Umbilical cord (tissue), 2 donors: ENCODE measurements at places on chromosomes 11 and 22.

DNA sequence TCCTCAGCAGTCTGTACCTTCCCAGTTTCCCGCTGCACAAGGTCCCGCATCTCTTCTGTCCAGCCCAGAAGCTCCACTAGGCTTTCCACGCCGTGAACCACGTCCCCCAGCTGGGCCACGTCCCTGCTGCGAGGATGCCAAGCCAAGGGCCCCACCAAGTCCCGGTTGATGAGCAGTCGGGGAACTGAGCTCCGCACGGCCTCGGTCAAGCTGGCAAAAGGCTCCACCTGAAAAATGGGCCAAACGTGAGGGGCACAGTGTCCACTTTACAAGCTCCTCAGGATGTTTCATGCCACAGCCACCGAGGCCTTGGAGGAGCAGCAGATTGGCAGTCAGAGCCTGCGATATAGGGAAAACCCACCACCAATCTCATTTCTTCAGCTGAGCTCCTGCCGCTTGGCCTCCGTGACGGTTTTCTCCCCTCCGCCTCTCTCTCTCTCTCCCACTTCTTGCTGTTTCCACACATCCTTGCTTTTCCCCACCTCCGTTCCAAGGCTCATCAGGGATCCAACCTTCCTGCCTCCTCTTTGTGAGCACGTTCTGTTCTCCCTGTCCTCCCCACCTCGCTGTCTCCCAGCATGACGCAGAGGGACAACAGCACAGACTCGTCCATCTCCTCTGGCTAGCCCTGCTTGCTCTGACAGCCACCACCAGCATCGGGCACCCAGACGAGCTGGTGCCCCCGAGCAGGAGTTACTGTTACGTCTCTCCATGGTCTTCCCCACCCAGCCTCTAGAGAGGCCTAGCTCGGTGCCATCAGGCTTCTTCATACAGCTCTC is 11.5 kb downstream of the RIC8A start:
- no peak for DNase-seq

DNA sequence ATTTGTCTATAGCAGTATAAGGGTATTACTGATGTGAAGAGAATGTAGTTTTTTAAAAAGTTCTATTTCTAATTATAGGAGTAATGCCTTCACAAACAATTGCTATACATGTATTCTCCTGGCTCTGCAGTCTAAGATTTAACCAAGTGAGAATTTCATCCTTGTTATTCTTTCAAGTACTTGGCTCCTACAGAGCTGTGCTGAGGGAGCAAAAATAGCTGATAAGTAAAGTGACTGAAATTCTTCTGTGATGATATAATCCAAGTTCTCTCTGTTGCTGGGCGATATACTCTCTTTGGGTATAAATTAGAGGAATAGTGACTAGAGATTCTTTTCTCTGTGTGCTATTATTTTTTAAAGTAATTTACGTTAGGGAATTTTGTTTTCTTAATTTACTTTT is 68.0 kb downstream of the PGR start:
- peak; percentile 54 for DNase-seq

GRCh38 chr11:46006418-46007070 is 84.1 kb downstream of the LARGE2 start:
- DNase-seq: peak; percentile 83

DNA sequence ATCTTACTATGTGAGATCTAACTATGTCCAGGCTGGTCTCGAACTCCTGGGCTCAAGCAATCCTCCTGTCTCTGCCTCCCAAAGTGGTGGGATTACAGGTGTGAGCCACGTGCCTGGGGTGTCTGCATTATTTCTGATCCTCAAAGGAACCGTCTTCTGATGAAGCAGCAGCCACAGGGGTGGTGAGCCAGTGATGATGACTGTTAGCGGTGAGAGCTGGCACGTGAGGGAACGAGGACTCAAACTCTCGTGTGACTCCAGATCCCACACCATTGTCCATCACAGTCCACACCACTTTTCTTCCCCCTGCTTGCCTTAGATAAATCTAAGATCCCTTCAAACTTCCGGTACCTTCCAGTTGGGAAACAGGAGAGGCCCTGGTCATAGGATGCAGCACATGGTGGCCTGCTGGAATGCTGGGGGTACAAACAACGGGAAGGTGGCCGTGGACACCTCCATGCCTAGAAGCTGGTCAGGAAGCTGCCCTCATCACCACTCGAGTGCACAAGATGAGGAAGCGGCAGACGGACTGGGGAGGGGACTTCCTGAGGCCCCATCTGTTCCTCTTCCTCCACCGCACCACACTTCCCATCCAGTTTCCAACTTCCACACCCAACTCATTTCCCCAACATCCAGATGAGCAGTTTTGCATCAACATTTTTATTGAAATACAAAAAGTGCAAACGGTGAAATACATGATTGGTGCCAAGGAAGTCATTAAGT is 23.8 kb downstream of the ARHGAP1 start:
- no peak for DNase-seq

- DNase-seq: no peak
Measured at GRCh38 chr22:30045494-30045887, 34.8 kb upstream of the HORMAD2 start.

DNA sequence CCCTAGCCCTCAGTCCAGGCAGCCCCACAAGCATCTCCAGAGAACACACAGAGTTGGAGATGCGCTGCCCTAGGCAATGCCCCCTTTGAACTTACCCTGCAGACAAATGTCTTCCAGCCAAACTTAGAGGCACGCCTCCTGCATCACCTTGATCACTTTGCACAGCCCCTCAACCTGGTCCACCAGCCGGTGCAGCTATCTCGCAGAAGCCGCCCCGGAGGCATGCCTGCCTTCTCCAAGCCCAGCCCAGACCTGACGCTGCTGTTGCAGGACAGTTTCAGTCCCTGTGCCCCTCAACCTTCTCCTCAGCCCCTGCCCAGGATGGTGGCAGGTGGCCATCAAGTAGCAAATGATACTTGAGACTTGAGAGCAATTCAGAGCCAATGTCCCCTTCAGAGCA is 16.7 kb upstream of the POU2AF1 start:
- DNase-seq: no peak

DNA sequence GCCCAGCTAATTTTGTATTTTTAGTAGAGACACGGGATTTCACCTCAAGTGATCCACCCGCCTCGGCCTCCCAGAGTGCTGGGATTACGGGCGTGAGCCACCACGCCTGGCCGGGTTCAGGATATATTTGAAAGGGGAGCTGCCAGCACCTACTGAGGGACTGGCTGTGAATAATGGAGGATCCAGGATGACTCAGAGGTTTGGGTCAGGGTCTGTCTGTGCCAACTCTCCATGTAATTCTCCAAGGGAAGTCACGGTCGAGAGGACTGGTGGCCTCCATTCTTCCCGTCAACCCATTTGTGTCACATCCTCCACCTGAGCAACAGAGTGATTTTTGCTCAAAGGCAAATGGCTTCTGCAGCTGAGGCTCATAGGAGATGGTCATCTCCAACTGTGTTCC is 3.6 kb upstream of the ARRB1 start:
- DNase-seq: no peak

DNA sequence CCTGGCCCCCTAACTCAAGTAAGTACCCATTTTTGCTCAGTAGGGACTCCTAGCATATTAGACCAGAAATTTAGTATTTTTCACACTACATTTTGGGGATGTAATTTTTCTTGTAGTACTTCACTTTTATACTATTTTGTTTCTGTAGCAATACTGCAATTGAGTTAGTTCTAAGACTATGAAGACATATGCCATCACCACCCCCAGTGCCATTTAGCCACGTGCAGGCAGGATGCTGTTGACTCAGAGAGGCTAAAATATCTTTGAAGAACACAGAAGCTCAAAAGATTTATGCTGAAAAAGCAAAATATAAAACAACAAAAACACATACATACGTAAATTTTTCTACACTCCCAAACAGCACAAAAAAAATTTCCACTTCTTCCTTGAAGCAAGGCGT is 29.1 kb upstream of the DLAT start:
- DNase-seq: no peak

DNA sequence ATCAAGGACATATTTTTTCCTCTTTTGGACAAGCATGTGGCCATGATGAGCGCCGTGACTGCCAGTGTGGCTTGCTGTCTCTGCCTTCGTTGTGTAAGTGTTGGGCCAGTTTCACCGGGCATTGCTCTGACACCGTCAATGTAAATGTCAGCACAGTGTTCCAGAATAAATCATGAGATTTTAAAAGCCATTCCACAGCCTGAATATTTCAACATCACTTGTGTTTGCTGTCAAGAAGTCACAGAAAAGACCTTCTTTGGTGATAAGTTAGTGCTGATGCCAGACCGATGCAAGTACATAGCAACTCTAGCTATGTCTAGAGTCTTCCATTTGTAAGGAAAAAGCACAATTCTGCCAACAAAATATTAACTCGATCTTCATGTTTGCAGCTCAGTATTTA is 467.8 kb downstream of the TBC1D22A start:
- DNase-seq: no peak

- no peak for DNase-seq
Measured at GRCh38 chr22:18012531-18012930, 11.8 kb downstream of the MICAL3 start.

DNA sequence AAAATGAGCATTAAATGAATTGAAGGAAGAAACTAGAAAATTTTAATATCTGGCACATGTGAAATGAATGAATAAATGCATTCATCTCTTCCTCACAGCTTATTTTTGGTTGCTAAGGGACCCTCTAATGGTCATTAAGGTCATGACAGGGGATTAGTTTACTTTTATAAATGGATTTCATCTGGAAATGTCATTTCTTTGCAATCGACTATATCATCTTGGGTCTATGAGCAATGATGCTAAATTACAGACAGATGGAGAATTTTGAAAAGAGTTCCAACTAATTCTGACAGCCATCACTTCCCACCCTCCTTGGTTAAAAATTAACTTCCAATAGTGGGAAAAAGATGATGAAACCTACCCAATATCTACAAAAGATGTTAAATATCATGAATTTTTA is 98.0 kb downstream of the KIF18A start:
- DNase-seq: no peak

DNA sequence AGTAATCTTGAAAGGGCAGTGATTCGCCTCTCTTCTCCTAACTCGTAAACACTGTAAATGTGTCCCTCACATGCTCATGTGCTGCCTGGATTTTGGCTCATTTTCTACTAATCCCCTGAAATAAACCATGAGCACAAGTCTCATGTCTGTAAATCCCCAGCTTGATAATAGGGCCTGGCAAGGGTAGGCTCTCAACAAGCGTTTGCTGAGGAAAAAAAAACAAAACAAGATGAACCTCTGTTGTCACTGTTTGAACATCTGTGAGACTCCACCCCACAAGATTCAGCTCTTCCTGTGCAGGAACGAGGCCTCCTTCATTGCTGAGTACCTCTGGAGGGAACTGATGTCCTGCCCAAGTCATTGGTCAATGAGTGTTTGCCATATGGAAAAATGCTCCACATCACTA is 4.5 kb upstream of the CYB5R2 start:
- peak; percentile 99 for DNase-seq

DNA sequence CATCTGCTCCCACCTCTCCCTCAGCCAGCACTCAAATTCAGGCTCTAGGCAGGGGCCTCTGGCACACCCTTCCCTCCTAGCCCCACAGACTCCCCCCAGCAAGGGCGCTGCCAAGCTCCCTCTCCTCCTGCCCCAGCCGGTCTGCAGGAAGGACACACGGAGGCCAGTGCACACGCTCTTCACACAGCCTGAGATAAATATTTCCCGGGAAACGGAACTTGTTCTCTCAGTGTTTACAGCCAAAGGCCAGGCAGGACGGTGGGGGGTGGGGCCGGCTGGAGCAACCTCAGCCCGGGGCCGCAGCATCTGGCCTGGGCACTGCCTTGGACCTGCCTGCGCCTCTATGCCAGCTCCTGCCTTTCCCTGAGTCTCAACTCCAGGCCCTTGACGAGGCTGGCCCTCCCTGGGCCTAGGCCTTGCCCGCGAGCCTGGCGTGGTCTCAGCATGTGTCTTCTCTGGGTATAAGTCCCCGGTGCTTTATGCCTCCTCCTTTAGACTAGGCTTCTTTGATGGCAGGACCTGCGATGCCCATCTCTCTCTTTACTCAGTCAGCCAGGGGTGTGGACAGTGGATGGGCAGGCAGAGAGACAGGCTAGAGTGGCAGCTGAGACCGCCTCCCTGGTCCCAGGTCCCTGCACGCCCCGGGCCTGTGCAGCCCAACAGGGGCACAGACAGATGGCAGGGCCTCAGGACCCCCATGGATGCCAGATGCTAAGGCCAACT is 48.4 kb downstream of the PDE2A start:
- peak; percentile 72 for DNase-seq

- DNase-seq: no peak
Measured at GRCh38 chr11:45662096-45662664, 3.2 kb downstream of the CHST1 start.

- peak; percentile 20 for DNase-seq
Measured at GRCh38 chr11:132125988-132126871, 755.8 kb downstream of the NTM start.

DNA sequence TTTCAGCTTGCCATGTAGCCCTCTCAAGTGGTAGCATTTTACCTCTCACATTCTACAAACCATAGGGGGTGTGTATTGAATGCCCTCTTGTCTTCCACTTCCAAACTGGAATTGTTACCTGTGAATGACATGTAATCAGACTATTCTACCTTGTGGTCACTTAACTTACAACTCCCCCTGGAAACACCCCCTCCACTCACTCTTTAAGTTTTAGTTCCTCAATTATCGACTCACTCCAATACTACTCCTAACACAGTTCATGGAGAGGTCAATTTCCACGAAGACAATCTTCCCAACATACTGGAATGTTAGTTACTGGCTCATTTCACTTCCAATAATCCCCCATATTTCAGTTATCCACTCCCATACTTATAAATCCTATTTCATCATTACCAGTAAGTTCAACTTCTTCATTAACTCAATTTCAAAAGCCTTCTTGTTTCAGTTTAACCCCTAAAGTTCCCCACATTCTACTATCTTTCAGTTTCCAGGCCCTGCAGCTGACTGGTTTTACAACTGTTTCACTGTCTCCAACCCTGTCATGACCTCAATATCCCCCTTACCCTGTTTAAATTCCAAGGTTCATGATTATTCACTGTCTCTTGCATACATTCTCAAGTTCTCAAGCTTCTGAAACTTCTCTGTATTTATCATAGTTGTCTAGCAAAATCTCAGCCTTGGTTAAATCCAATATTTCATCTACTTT is 92.5 kb downstream of the C11orf87 start:
- DNase-seq: no peak

GRCh38 chr11:79249295-79249993 is 191.4 kb downstream of the TENM4 start:
- DNase-seq: no peak

DNA sequence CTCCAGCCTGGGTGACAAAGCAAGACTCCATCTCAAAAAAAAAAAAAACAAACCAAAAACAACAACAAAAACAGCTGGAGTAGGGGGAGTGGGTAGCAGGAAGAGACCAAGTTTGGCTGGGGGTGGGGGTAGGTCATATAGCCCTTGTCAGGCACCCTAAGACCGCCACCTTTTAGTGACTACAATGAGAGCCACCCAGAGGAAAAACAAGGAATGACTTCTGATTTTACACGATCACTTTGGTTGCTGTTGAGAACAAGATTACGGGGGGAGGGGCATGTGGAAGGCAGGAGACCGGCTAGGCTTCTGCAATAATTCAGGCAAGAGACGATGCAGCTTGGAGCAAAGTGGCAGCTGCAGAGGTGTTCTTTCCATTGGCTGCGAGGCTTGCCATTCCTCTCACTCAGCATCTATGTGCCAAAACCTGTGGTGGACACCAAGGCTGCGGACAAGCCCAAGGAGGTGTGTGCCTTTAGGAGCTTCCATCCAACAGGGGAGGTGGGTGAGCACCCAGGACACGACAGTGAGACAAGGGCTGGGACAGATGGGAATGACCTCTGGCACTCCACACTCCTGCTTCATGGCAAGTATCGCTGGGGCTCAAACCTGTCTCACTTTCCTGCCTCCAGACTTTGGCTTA is 1.7 kb downstream of the RPS19BP1 start:
- no peak for DNase-seq
